ENCODE measurements at places on chromosomes 2 and 18.

GRCh38 chr2:190909680-190910079 is 29.1 kb downstream of the GLS start:
- no peak for DNase-seq

DNA sequence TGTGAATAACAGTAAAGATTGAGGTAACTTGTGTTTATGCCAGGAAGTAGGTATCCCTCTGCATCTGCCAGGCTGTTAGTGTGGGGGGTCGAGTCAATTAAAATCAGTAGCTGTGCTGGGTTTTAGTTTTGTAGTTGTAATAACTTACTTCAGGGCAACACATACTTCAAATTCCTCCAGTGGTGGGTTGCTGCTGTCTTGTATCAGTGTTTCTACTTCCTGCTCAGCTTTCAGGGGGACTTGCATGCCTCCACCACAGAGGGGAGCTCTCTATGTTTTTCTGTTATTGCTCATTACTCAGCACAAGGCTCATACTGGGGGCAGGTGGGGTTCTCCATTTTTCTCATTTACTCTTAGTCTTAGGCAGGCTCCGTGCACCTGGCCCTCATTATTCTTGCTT is 136.8 kb downstream of the CAPN13 start:
- DNase-seq, result no peak

GRCh38 chr2:226993171-226993570 is 157.3 kb downstream of the RHBDD1 start:
- DNase-seq, result no peak

GRCh38 chr2:193695367-193695766 is 1500.6 kb upstream of the TMEFF2 start:
- DNase-seq, result peak; percentile 48

GRCh38 chr2:97951155-97951680 is 44.5 kb downstream of the TMEM131 start:
- no peak for DNase-seq

- no peak for DNase-seq
Observed at GRCh38 chr2:26189123-26189522, 16.2 kb downstream of the GAREM2 start.

DNA sequence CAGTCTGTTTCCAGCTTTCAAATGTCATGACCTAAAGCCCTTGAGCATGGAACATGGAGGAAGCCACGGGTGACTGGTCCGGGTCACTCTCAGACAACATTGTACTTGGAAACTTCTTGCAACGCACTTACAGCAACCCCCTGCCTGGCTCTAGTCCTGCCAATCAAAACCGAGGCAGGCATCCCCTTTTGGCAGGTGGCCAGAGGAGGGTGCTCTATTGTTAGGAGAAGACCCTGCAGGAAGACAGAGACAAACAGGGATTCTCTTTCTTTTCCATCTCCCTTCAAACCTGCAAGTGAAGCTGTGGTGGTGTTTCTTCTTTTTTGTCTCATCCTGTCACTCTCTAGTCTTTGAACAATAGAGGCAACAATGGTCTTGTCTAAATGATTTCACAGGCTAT is 667.2 kb downstream of the ZEB2 start:
- peak; percentile 81 for DNase-seq

DNA sequence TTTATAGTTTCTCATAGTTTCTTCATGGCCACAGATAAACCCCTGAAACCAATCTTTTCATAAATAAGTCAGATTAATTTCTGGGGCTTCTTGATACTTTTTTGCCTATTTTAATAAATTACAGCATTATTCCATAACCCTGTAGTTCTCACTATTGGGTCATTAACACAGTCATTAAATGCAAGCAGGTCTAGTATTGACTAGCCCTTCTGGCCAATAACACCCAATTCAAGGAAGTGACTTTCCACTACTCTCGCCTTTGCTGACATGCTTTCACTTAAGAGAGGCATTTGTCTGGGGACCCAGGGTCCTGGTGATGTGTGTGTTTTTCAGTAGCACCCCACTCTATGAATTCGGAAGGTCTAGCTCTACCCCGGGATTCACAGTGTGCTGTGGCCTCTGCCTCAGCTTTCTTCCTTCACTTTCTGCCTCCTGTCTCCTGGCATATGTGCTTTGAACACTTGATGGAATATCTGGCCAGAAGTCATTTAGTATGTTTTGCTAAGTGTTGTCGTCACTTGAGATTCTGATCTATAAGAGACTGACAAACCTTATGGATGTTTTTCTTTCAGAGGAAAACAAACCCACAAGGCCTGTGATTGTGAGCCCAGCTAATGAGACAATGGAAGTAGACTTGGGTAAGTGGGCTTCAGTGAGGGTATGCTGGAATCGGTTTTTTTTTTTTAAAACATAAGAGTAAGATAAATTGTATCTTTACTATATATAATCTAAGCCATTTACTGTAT is 18.6 kb upstream of the IL1RL2 start:
- DNase-seq, result no peak

- no peak for DNase-seq
Observed at GRCh38 chr2:26941486-26941885, 29.0 kb upstream of the MAPRE3 start.

DNA sequence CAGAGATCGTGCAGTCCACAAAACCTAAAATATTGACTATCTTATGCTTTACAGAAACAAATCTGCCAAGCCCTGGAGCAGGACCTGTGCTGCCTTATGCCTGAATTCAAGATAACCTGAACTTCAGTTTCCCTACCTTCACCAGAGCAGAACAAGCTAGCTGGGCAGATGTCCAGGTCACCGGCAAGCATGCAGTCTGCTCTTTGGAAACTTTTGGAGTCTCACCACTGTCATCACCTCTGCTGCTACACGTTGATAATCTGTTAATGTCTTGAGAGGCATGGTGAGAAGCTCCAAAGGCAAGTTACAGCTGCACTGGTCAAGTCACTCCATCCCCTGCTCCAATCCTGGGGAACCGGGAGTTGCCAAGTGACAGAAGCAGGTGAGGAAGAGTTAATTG is 354.2 kb downstream of the RBM43 start:
- no peak for DNase-seq

DNA sequence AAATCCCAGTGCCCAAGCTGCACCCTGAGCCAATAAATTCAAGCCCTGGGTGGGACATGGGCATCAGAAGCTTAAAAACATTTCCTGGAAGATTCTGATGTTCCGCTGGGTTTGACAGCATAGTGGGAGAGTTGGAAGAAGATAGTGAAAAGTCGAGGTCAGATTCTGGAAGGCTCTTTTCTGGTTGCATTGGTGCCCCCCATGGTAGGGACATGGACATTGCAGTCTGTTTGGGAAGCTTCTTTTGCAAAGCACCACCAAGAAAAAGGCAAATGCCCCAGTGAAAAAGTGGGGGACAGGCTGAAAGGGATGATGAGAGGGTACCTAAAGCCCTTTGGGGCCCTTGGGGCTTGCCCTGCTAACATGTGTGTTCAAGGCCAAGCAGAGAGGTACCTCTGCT is 21.0 kb downstream of the MERTK start:
- no peak for DNase-seq

- DNase-seq, result no peak
Observed at GRCh38 chr18:45173799-45174519, 441.3 kb upstream of the SLC14A2 start.

DNA sequence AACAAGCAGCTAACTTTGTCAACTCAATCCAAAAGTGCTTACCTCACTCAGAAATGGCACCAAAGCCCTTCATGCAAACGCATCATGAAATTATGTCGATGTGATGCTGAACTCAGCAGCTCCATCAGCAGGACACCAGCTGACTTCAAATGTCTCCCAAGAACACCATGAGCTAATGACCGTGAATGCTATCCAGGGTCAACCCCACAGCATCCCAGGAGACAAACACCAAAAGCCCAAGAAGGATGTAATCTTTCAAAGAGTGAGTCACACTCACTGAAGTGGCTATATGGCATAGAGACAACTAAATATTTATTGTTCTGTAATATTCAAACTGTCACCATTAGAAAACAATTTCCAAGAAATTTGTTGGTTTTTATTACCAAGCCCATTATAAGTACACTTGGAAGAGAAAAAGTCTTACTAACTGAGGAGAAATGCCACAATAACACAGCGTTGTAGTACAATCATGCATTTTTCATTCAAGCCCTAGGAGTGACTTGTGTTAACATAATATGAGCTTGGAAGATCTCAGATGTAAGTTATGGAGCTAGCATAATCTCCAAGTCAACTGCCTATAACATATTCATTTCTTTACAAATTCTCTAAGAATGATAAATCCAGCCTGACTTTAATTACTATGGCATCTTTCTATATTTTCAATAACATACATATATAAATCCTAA is 165.0 kb upstream of the CCDC68 start:
- DNase-seq, result no peak

- no peak for DNase-seq
Observed at GRCh38 chr2:44250376-44250775, 24.9 kb upstream of the SLC3A1 start.

DNA sequence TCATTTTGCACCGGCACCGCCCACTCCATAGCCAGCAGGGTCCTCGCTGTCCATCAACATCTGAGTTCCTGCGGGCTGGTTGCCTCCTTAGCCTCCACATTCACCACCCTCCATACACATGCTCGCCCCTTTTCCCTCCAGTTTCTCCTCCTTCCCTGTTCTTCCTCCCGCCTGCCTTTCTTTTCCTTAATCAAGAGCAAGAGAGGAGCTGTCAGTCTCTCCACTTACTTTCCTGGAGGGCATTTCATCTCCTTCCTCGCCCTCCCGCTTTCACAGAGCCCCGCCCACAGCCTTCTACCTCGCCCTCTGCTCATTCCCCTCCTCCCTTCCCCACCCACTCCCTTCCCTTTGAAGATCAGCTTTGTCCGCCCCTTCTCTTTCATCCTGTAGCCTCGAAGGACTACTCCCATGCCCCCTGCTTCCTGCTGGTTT is 13.8 kb upstream of the ZBTB7C start:
- DNase-seq, result peak; percentile 35

- no peak for DNase-seq
Observed at GRCh38 chr2:161992531-161992930, 81.5 kb downstream of the DPP4 start.

- DNase-seq, result no peak
Observed at GRCh38 chr18:78293540-78293939, 686.1 kb upstream of the SALL3 start.

- DNase-seq, result no peak
Observed at GRCh38 chr2:197293252-197294007, 17.1 kb downstream of the ANKRD44 start.

DNA sequence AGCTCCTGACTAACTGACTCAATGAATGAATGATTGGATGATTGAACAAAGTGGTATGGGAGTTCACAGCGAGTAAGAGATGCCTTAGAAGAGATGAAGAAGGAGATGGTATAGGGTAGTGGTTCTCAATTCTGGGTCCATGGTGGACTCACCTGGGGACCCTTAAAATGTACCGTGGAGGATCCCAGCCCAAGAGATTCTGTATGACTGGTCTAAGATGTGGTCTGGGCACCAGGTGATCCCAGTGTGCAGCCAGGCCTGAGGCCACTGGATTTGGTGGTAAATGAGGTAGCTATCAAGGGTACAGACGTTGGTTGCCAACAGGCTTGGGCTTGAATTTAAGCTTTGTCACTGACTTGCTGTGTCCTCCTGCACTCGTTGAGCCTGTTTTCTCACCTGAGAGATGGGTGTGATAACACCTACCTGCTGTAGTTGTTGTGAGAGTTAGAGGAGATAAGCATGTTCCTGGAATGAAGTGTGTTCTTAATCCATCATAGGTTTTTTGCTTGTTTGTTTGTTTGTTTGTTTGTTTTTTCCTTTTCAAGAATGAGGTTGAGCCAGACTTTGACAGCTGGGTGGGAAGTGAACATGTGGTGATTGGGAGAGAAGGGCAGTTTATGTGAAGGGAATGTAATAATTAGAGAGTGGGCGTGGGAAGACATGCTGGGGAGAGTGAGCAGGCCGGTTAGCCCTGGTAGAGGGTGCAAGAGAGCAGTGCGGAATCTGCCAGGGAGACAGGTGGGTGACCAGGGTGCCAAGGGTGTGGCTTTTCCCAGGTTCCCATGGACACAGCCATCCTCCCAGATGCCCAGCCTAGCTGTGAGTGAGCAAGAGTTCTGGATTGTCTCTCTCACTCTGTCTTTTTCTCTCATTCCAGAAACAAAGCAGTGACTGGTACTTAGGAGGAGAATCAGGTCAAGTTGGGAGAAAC is 31.4 kb upstream of the IL1B start:
- DNase-seq, result no peak

- DNase-seq, result peak; percentile 38
Observed at GRCh38 chr2:170503971-170504809, 210.9 kb upstream of the SP5 start.

- no peak for DNase-seq
Observed at GRCh38 chr18:10322004-10322403, 132.4 kb upstream of the APCDD1 start.

GRCh38 chr2:9897331-9897737 is 54.1 kb downstream of the TAF1B start:
- DNase-seq, result peak; percentile 93
